Left renal pelvis (tissue), 4 donors: ENCODE measurements at places on chromosomes 4 and X. TPM values are rescaled to one million over a fixed set of nuclear protein-coding genes. Genes with fewer than 3 reads are reported as not detected.

DNA sequence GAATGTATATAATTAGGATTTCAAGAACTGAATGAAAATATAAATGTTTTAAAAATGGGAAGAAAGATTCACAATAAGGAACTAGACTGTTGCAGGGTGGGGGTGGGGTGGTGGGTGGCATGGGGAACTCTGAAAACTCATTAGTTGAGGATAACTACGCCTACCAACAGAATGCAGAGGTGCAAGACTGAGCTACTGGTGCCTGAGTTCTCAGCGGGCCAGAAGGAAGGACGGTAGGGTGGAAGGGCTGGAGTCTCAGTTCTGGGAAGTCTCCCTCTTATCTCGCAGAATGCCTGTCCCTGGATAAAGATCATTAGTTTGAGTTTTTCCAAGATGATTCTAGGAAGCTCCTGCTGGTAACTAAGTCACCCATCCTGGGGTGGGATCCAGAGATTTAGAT, 1.3 kb upstream of the SOD3 start:
- DNase-seq = no peak

GRCh38 chr4:931194-931959, 739 bp downstream of the GAK start:
- no peak for DNase-seq

DNA sequence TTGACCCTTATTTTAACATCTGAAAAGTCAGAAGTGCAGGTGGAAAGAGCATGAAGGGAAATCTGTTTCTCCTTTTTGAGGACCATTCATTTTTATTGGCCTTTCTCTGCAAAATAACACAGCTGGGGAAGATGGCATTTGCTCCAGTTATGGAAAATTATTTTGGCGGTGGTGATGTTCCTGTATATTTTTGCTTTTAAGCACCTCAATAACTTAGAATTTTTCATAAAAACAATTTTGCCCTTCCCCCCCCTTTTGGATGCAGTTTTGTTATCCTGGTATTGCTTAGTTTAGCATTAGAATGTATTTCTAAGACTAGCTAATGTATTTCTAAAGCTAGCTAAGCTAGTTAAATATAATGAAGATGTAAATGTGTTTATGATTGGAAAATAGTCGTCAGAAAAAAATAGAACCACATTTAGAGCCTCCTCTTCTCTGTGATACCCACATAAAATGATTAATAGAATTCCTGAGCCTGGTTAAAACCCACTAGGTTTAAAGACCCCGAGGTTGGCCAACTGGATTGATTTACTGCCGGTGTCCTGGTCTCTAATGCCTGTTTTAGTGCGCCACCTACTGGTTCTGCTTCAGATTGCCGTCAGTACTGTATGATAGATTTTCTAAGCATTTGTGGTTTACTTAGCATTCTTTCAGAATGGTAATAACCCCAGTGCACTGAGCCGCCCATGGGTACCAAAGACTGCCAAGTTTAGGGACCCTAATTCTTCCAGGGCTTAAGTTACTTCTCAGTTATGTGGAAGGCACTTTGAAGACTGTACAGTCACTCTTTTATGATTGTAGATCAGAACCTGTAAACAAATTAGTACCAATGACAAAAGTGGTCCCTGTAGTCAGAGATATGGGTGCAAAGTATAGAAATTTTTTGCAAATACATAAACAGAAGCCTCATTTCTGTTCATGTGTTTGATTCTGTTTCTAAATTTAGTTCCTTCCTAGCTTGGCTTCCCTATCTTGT, 11.4 kb downstream of the KLF3 start:
- no peak for DNase-seq

- DNase-seq = no peak
Observed at GRCh38 chr4:3174371-3175338, 74.3 kb upstream of the MSANTD1 start.

DNA sequence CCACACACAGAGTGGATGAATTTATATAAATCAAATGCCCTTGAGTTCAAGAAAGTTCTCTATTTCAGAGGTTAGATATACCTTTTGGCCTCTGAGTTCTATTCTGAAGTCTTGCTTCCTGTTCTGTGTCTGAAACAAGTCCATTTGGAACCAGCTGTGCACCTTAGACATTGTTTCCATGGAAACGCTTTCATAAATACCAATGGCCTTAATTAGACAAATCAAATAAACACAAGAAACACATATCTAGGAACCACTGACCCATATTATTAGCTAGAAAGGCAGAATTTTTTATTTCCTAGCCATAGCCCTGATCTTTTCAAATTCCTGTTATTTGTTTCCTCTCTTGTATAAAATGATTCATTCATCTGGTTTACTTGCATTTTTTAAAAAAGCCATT, 8.4 kb upstream of the C4orf54 start:
- no peak for DNase-seq

PALLD gene
- 85.8 TPM for polyA plus RNA-seq

RNF150 gene
- 22.2 TPM for polyA plus RNA-seq

DNA sequence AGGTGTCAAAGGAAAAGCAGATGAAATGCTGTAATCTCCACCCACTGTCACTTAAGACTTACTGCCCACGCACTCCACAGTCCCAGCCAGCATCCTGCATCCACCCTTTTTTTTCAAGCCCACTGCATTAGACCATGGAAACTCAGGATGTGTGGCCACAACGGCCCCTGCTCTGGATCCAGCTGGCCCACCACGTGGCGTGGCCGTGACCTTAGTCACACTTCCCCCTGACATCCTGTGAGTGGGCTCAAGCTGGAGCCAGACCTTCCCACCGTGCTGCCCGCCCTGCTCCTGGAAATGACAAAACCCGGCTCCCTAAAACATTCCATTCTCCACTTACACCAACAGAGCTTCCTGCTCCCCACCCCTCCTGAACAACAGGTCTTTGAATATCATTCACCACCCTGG, 588.3 kb upstream of the DIPK2B start:
- no peak for DNase-seq

POU3F4 gene
- 4.7 TPM for polyA plus RNA-seq

GRCh38 chr4:75698162-75698962, 25.2 kb upstream of the G3BP2 start:
- no peak for DNase-seq

- no peak for DNase-seq
Observed at GRCh38 chrX:129939986-129940385, 34.0 kb downstream of the UTP14A start.

DNA sequence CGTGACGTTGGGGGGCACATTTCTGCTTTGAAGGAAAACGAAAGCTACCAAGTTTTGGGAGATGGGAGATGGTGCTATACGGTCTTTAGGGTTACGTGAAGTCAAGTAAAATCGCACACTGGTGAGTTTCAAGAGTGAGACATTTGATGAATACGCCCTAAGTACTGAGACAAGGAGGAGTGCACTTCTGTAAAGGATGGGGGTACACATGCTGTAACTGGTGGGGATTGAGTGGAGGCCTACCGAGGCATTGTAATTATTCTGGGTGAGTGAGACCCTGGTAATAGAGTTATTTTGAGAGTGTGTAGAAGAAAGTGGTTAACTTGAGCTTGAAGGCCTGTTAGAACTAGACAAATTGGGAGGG, 536 bp downstream of the SH3BGRL start:
- no peak for DNase-seq

DNA sequence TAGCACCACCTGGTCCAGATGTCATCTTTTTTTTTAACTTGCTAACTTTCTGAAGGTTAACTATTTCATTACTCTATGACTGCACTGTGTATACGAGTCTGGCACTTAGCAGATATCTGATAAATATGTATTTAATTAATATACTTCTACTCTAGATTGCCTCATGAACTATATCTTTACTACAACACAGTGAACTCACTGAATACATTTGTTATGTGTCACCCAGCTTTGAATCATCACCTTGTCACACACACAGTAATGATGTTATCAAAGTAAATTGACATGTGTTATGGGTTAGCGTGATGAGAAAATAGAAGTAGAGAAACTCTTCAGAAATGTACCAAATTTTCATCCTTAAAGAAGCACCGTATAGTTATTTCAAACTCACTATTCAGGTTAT, 419.3 kb upstream of the ADGRL3 start:
- DNase-seq = no peak

ALPK1 gene
- 17.2 TPM for polyA plus RNA-seq

DNA sequence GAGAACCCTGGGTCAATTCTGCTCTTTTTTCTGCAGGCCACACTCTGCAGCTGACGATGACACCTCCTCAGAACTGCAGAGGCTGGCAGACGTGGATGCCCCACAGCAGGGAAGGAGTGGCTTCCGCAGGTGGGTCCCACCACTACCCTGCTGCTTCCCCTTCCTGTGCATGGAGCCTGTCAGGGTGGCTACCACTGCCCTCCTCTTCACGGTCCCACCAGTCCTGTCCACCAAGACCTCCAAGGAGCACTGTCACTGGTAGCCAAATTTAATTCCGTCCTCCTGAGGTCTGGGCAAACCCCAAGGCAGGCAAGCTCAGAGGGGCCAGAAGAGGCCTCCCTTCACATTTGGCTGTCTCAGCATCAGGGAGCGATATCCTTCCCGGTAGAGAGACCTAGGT, 4.2 kb downstream of the CNGA2 start:
- DNase-seq = no peak

GRCh38 chr4:47619691-47620090, 134.6 kb downstream of the ATP10D start:
- DNase-seq = no peak
